ENCODE measurements at places on chromosomes 4 and X. TPM values are rescaled to one million over a fixed set of nuclear protein-coding genes. Genes with fewer than 3 reads are reported as not detected.

The TRIM60 gene
- total RNA-seq, result not detected

The HS6ST2 gene
- total RNA-seq, result 5.9 TPM

The CT45A2 gene
- not detected for total RNA-seq

The CCDC110 gene
- total RNA-seq, result 11.4 TPM

The HSD17B10 gene
- total RNA-seq, result 54.1 TPM

The PWWP3B gene
- total RNA-seq, result 5.2 TPM

All from pancreas (tissue), 10 donors.